Right hindlimb (tissue), 1 donor: ENCODE measurements at places on chromosomes 5 and 9.

- DNase-seq, result no peak
These were observed 177.1 kb downstream of the DMAC1 start for GRCh38 chr9:7622481-7622880.

DNA sequence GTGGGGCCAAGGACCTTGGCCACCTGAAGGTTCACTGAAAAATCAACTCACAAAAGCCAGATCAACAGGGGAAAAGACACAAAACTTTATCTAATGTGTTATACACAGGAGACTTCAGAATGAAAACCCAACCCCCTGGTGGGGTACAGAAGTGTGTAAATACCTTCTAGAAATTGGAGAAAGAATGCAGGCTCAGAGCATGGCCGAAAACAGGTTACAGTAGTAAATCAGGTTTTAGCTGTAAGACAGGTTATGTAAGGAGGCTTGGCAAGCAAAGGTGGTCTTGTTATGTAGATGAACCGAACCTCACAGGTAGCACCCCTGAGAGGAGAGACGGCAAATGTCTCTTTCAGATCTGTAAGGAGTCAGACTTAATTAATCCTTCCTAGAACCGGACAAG, 10.0 kb downstream of the CEMIP2 start:
- DNase-seq, result no peak

- DNase-seq, result no peak
These were observed 8.6 kb downstream of the MLANA start for GRCh38 chr9:5899292-5899691.

GRCh38 chr9:20314981-20315380, 307.3 kb downstream of the MLLT3 start:
- DNase-seq, result no peak

DNA sequence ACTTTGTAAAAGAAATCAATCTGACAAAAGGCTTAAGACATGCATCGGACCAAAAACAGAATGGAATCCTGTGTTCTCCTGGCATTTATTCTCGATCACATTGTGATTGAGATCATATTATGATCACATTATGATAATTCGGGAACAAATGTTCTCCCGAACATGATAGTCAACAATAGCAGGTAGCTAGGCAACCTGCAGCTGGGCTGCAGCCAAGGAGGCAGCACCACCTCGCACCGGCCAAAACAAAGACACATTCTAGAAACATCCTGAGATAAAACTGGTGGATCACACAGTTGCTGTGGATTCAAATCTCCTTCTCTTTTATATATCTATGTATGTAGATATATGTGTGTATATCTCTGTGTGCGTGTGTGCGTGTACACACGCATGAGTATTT, 480.6 kb upstream of the CYLC2 start:
- DNase-seq, result no peak

DNA sequence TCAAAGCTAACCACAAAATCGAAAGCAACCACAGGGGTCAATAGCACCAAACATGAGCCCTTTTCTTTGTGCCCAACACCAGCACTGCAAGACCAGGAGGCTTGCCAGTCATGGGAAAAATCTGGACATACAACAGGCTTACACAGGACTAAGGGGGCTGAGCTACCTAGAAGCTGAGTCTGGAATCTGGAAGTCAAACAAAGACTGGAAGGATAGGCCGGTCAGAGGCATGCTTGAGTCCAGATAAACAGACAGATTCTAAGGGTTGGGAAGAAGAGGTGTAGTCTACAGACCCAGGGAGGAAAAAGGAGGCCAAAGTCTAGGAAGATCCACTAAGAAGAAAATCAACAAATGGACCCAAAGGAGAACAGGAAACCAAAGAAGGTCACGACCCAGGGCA, 73.3 kb downstream of the MYO10 start:
- DNase-seq, result no peak

DNA sequence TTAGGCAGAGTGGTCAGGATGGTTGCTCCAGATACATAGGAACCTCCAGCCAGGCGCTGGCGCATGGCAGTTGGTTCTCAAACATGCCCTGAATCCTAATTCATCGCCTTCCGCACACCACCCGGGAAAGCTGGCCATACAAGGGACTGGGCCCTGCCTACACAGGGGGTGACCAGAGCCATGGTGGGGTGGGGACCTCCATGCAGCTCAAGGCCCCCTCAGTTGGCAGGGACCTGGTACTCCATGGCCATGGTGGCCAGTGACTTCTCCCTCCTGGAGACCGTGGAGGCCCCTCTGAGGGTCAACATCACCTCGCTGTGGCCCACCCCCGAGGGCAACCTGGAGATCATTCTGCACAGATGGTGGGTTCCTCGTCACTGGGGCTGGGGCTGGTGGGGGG, 26.8 kb downstream of the PAEP start:
- DNase-seq, result no peak

GRCh38 chr9:123406016-123406415, 50.0 kb downstream of the CRB2 start:
- no peak for DNase-seq

DNA sequence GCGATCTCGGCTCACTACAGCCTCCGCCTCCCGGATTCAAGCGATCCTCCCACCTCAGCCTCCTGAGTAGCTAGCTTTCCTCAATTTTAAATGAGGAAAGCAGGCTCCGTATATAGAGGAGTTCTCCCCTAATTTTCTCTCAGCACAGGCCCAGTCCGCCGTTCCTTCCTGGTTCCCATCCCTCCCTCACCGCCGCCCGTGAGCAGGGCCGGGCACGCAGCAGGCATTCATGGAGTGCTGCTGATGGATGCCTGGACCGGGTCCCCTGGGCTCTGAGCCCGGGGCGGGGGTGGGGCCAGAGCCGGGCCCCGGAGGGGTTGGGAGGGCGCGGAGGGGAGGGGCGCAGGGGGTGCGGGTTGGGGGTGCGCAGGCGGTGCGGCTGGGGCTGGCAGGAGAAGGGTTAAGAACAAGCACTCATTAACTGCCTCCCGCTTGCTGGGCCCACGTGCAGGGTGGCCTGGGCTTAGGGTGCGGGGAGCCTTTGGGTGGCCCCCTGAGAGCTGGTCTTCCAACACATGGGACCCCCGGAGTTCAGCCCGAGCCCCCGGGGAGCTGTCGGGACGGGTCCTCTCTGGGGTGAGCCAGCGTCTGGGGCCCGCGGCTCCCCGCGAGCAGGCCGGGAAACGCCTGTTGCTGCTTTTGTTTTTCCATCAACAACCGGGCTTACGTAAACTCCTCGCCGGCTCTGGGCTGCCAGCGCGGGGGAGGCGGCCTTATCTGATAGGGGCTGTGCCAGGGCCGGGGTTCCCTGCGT, 33.7 kb downstream of the LHX2 start:
- no peak for DNase-seq

DNA sequence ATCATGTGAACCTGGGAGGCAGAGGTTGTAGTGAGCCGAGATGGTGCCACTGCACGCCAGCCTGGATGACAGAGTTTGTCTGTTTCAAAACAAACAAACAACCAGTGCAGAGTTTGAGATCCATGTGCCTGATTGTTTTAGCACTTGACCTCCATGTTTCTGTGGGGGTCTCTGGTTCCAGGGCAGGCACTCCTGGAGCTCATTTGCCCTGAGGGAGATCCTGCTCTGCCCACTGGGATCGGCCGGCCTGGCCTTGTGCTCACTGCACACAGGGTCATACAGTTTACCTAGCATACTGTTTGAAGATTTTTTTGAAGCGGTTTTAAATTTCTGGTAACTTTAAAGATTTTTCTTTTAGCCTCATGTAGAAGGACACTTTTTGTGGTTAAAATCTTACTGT, 78.4 kb downstream of the EHMT1 start:
- no peak for DNase-seq

DNA sequence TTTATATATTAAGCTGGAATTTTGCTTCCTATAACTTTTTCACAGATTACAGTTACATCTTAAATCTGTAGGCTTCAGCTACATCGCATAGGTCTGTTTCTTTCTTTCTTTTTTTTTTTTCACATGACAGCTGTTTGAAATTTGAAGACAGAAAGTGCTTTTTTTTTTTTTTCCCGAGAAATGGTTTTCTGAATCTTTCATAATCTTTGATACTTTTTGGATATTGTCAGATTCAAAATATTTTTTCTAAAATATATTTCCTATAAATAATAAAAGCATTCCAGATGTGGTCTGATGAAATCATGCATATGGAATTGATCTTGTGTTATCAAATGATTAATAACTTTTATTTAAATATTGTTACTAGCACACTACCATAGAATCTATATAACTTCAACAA, 212.2 kb downstream of the TAF11L14 start:
- no peak for DNase-seq

DNA sequence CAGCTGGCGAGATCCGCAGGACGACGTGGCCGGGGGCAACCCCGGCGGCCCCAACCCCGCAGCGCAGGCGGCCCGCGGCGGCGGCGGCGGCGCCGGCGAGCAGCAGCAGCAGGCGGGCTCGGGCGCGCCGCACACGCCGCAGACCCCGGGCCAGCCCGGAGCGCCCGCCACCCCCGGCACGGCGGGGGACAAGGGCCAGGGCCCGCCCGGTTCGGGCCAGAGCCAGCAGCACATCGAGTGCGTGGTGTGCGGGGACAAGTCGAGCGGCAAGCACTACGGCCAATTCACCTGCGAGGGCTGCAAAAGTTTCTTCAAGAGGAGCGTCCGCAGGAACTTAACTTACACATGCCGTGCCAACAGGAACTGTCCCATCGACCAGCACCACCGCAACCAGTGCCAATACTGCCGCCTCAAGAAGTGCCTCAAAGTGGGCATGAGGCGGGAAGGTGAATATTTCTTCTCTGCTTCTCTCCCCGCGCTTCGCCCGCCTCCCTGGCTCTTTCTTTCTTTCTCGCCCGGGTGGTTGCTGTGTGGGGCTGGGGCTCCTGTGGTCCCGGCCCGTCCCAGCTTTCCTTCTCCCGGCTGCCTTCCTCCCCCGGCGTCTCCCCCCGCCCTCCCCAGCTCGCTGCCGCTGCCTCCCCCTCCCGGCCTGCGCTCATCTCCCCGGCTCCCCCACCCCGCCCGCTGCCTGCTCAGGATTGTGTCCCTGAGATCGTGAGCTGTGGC, 2.2 kb downstream of the NR2F1 start:
- DNase-seq, result peak; percentile 55

DNA sequence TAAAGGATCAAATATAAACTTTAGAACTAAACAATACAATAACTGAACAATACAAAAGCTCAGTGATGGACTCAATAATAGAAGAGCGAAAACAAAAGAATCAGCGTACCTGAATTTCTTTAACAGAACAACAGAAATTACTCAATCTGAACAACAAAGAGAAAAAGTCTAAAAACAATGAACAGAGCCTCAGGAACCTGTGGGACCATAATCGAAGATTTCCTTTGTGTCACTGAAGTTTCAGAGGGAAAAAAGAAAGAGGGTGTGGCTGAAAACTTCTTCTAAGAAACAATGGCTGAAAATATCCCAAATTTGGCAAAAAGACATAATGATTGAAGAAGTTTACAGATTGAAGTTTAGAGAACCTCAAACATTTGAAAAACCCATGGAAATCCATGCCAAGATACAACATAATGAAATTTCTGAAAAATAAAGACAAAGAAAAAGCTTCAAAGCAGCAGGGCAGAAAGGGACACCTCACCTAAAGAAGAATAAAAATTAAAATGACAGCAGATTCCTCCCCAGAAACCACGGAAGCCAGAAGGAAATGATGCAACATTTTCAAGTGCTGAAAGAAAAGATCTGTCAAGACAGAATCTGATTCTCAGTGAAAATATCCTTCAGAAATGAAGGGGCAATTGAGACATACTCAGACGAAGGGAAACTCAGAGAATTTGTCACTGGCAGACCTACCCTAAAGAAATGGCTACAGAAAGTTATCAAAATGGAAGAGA, 288.8 kb downstream of the ARL15 start:
- DNase-seq, result no peak

- no peak for DNase-seq
These were observed 20.2 kb downstream of the ARSB start for GRCh38 chr5:78964889-78965288.

- no peak for DNase-seq
These were observed 26.7 kb downstream of the BDP1 start for GRCh38 chr5:71482132-71482531.

GRCh38 chr5:56669534-56670483, 145.5 kb upstream of the MAP3K1 start:
- peak; percentile 20 for DNase-seq

DNA sequence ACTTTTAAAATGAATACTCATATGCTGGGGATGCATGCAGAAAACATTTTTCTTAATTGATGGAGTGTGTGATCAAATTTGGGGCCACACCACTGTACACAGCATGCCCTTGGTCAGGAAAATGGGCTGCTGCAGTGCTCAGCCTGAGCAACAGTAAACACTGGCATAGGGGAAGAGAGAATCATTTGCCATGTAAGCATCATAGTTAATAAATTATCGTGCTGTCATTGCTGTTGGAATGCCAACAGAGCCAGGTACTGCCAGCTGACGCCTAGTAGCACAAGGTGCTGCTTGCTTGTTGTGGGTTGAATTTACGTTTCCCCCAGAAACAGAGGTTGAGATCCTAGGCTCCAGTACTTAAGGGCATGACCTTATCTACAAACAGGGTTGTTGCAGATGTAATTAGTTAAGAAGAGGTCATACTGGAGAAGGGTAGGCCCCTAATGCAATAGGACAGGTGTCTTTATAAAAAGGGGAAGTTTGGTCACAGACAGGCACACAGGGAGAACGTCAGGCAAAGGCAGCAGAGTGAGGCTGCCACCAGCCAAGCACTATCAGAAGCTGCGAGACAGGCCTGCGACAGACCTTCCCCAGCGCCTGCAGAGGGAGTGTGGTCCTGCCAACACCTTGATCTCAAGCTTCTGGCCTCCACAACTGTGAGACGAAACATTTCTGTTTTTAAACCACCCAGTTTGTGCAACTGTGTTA, 25.3 kb downstream of the DAP start:
- DNase-seq, result no peak

GRCh38 chr9:105854026-105854782, 159.9 kb downstream of the TMEM38B start:
- DNase-seq, result no peak

- no peak for DNase-seq
These were observed 11.7 kb downstream of the KCNV2 start for GRCh38 chr9:2729003-2729402.

DNA sequence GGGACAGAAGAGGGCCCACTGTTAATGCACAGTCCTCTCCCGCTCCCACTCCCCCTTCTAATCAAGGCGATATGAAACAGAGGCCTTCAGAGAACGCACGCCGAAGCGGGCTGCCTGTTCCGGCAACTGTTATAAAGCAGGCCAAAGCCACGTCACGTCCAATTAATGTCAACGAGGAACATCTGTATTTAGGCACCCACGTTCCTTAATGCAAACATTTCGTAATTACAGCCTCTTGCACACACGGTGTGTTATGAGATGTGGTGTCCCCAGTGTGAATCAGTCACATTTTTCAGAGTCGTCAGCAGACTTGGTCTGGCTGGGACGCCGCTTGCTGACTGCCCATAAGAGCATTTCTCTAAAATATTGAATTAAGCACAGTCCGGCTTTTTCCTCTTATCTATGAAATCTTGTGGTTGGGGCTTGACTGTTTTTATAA, 339.0 kb downstream of the NSG2 start:
- peak; percentile 33 for DNase-seq
